GM23248 (cell line): ENCODE measurements at places on chromosomes 4 and X. TPM values are rescaled to one million over a fixed set of nuclear protein-coding genes. Genes with fewer than 3 reads are reported as not detected.

Gene MFAP3L
- total RNA-seq: 19.3 and 20.8 TPM in 2 replicates

Gene SCML1
- 6.6 and 7.5 TPM in 2 replicates for total RNA-seq

Gene NR0B1
- total RNA-seq: not detected in 2 replicates

Gene MTMR8
- total RNA-seq: not detected in 2 replicates

Gene F11
- not detected in 2 replicates for total RNA-seq

Gene ARHGAP4
- total RNA-seq: 2.8 TPM in 1 of 2 replicates, not detected in the other

DNA sequence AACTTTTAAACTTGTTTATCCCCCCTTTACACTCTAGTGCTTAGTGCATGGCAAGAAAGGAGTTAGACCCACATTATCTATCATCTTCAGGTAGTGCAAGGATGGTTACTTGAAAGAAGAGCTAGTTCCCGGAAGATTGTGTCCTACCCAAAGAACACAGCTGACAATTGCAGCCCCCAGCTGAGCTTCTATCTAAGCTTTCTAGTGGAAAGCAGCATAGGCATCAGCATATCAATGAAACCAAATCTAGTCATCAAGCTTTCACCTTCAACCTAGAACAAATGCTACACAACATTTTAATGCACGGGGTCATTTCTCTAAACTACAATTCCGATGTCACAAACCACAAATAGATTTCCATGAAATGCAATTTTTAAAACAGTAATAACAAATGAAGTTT lies 88.9 kb upstream of the TFDP3 start:
- no peak for DNase-seq

GRCh38 chr4:67770422-67770821 lies 16.2 kb upstream of the GNRHR start:
- no peak for DNase-seq

DNA sequence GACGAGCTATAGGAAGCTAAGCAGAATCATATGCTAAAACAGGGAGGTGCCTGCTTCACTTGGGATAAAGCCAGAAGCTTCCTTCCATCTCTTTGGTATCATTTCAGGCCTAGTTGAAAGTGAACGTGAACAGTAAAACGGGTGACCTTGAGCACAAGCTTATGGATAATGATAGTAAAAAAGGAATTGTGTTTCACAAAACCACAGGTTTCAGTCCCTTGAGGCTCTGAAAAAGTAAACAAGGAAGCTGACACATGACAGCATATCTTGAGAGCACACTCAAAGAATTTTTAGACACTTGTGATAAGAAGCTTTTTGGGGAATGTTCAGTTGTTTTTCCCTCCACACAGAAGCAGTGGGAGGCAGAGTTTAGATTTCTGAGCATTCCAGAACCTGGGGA lies 286.1 kb downstream of the DCHS2 start:
- peak; percentile 9 for DNase-seq

DNA sequence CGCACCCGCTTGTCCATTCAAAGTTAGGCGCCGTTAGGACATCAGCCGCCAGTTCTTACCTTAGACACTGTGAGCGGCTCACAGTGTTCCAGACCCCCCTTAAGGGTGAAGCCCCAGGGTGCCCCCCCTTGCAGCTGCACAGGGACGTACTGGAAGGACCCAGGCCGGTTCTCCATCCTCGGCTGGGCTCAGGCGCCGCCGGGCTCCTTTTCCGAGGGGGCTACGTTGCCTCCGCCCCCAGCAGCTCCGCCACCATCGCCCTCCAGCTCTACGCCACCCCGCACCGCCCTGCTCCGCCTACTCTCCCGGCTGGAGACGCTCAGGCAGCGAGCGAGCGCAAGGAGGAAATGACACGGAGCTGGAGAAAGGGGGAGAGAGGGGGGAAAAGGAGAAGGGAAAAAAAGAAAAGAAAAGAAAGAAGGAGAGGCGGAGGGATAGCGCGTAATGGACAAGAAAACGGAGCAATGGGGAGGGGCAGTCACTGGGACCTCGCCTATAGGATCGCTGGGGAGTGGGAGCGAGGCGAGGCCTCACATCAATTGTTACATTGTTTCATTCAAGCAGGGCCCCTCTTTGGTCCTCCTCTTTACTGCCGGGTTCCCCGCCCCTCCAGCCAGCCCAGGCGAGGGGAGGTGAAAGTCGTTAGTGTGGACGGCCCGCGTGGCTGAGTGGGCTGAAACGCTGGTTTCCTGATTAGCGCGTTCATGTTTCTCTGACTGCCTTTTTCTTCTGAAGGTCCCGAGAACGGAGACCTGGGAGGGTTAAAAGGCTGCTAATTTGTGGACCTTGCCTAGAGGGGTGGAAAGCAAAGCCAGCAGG lies at the start of gene SHROOM4:
SHROOM4 (minus strand) TSS at position 352 of the 819 bp plus-strand sequence; CDS start at position 176, 176 bp downstream.
- DNase-seq: peak; percentile 76

- peak; percentile 51 for DNase-seq
Observed at GRCh38 chrX:68183612-68184214, 249.6 kb downstream of the OPHN1 start.

GRCh38 chr4:2272026-2272827 lies 10.3 kb upstream of the MXD4 start:
- DNase-seq: no peak

DNA sequence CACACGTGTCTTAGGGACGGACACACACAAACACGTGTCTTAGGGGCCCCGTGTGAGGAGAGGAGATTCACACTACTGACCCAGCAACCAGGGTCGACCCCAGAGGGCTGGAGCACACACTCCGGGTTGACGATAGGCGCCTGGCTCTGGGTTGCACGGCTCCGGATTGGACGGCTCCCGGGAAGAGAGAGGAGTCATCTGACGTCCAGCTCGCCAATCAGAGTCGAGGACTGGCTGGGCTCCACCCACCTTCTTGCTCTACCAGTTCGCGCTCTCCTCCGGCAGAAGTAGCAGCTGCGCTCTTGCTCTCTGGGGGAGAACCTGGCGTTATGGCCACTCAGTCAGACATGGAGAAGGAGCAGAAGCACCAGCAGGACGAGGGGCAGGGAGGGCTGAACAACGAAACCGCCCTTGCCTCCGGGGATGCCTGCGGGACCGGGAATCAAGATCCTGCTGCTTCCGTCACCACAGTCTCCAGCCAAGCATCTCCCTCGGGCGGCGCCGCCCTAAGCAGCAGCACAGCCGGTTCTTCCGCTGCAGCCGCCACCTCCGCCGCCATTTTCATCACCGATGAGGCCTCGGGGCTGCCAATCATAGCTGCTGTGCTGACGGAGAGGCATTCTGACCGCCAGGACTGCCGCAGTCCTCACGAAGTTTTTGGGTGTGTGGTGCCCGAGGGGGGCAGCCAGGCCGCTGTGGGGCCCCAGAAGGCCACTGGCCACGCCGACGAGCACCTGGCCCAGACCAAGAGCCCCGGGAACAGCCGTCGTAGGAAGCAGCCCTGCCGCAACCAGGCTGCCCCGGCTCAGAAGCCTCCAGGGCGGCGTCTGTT lies 74.3 kb downstream of the NUDT10 start:
- DNase-seq: no peak
